ENCODE measurements at places on chromosomes 1 and 21.

DNA sequence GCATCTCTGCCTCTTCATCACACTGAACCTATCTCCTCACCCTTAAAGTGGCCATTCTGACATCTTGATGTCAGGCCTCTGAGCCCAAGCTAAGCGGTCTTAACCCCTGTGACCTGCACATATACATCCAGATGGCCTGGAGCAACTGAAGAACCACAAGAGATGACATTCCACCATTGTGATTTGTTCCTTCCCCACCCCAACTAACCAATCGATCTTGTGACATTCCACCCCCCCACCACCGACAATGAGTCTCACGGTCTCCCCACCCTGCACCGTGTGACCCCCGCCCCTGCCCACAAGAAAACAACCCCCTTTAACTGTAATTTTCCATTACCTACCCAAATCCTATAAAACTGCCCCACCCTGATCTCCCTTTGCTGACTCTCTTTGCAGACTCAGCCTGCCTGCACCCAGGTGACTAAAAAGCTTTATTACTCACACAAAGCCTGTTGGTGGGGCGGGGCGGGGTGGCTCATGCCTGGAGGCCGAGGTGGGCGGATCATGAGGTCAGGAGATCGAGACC, 21.0 kb upstream of the PINK1 start:
- DNase-seq = no peak

DNA sequence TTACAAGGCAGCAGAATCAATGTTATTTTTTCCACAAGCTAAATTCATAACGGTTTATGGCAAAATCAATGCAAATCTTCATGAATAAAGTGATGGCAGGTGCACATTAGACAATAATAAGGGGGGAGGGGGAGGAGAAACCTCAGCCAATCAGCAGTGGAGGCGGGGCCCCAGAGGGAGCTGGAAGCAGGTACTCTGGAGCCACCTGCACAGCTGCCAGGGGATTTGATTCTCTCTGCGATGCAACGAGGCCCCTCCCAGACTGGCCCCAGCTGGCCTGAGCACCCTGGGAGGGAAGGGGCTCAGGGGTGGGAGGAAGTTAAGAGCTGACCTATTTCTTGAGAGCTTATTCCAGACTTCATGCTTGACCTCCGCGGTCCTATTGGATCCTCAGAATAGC, 127.8 kb upstream of the IGSF21 start:
- DNase-seq = no peak

- no peak for DNase-seq
Measured at GRCh38 chr1:247825362-247825761, 1.4 kb upstream of the OR14A16 start.

DNA sequence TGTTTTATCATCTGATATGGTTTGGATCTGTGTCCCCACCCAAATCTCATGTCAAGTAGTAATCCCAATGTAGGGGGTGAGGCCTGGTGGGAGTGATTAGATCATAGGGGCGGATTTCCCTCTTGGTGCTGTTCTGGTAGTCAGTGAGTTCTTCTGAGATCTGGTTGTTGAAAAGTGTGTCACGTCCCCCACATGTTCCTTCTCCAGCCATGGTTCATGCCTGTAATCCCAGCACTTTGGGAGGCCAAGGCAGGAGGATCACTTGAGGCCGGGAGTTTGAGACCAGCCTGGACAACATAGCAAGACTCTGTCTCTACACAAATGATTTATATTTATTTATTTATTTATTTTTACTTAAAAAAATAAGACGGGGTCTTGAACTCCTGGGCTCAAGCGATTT, 30.8 kb upstream of the EDARADD start:
- DNase-seq = no peak

DNA sequence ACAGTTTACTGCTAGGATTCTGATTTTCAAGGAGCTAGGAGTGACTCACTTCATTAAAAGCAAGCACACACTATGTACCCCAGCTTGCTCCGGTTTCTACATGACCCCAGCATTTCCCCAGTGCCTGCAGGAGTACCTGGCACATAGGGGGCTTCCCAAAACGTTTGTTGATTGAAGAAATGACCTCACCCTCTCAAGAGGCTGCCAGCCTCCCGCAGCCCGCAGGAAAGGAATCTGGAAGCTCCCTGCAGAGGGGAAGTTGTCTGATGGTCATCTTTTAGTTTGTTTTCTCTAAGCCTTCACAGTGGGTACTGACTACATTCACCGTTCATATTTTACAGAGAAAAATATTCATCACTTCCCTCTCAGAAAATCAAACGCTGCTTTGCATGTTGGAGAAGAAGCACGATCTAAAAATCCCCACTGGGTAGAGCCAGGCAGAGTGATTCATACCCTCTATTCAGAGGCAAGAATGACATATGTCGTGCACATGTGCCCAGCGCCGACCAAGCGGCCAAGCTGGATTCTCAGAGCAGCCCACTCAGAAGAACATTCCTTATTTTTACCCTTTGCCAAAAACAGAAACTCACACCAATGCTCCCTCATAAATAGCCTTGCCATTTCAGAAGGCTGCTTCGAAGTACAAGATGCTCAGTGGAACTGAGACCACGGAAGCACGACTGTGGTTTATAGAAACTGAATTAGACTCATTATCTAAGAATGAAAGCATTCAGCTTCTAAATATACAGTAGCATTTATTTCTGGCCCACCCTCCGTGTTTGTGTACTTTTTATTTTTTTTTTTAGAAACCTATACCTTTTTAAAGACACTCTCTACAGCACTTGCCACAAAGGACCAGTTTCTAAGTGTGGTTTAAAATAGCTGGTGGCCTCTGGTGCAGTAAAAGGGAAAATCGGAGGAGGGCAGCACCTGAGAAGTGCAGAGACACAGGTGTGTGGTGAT, 143.2 kb downstream of the MIS18A start:
- DNase-seq = no peak

GRCh38 chr1:40848530-40849189, 13.5 kb downstream of the CITED4 start:
- DNase-seq = no peak

GRCh38 chr1:247357781-247358211, 26.1 kb upstream of the ZNF496 start:
- DNase-seq = no peak

Measured in NCI-H1048 (cell line).